Posterior vena cava (tissue), 2 donors: ENCODE measurements at places on chromosomes 7 and 10. TPM values are rescaled to one million over a fixed set of nuclear protein-coding genes. Genes with fewer than 3 reads are reported as not detected.

DNA sequence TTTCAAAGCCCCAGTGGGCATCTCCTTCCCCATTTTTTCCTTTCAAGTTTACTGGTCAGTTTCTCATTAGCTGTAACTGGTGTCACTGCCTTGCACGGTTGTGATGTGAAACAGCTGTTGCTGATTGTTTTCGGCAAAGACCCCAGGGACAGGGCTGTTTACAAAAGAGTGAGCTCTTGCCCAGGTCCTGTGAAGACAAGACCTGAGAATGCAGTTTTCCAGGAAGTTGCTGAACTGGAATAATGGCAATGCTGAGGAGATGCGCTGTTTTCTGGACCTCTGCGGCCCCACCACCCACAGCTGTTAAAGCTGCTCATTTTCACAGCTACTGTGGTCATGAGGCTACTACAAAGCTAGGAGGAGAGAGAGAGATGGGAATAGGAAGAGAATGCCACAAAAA is 116.6 kb upstream of the RSU1 start:
- no peak for DNase-seq

- DNase-seq = peak; percentile 2
These were observed 968 bp downstream of the NOLC1 start for GRCh38 chr10:102153093-102153620.

- no peak for DNase-seq
These were observed 31.7 kb downstream of the GPR22 start for GRCh38 chr7:107501593-107501992.

DNA sequence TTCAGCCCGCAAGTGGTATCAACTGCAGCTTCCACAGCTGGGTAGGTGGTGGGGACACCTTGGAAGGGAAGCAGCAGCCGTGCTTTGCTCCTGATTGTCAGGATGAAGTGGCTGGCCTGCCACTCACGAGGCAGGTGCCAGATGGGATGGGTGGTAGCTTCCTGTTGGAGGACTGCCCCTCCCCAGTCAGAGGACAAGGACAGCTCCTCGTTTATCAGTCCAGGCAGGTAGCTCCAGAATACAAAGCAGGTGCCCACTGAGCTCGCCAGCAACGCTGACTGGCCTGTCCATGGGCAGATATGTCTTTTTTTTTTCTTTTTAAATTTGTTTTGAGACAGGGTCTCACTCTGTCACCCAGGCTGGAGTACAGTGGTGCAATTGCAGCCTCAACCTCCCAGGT is 431.3 kb downstream of the GALNT17 start:
- no peak for DNase-seq

GRCh38 chr10:117530791-117531190 is 11.8 kb upstream of the EMX2 start:
- DNase-seq = no peak

DNA sequence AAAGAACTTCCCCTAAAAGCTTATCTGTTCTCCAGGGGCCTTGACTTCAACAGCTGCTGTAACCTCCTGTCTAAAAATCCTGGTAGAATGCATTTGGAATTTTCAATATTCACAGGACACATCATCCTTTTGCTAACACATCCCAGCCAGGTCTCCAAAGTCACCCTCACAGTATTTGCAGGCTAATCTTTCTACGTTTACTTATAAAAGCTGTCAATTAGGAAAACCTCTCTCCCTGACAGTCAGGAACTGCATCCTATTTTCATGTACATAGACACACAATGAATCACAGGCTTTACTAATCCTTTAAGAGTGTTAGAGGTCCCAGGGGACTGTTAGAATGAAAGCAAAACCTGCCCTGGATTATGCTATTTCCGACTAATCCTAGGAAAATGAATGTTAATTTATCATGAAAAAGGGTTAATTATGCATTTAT is 102.2 kb downstream of the GFRA1 start:
- no peak for DNase-seq

GRCh38 chr7:18855796-18856195 is 261.6 kb downstream of the TWIST1 start:
- DNase-seq = no peak

- DNase-seq = peak; percentile 48
These were observed 26.9 kb downstream of the SFXN4 start for GRCh38 chr10:119138346-119139306.

The PRTFDC1 gene
- total RNA-seq = 7.2 TPM

The CRTAC1 gene
- total RNA-seq = 24.5 TPM

The SUN3 gene
- total RNA-seq = not detected

The CUBN gene
- total RNA-seq = 1.1 TPM

The PLEKHS1 gene
- total RNA-seq = not detected

The CALHM1 gene
- total RNA-seq = not detected
